ENCODE measurements at places on chromosomes 2 and 18.
A peak's percentile ranks its signal among the peaks of the same experiment; 100 is the strongest.

DNA sequence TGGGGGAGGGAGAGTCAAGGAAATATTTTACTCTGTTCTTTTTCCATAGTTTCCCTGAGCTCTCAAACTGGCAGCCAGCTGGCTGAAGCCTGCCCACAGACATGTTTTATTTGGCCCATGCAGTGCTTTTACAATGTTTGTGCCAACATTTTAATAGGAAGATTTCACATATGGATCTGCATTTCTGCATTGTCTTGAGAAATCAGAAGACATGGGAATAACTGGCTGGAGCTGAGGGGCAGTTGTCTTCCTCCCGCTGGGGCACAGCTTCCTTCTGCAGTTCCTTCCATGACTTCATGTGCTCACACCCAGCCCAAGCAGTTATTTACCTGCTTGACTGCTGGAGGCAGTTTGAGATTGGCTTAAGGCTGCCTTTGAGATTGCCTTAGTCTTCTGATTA, 74.4 kb downstream of the PLCL1 start:
- DNase-seq = no peak

GRCh38 chr18:75323821-75324585, 103.5 kb downstream of the SMIM21 start:
- DNase-seq = no peak

DNA sequence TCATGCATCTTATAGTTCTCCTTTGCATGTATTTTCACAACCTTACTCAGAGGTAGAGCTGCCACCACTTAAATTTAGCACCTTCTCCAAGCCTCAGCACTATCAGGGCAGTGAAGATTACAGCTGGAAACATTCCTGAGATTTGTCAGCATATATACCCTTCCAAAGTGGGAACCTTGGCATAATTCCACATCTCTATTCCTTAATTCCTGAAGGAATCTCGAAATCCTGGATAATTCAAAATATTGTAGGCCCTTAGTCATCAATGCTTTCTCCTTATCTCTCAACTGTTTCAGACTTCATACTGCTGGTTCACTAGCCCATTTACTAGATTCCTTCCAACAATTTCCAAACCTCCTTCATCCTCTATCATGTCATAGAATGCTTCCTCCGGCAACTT, 87.4 kb downstream of the ITSN2 start:
- DNase-seq = no peak

GRCh38 chr2:132550946-132551345, 119.1 kb downstream of the LYPD1 start:
- DNase-seq = no peak

DNA sequence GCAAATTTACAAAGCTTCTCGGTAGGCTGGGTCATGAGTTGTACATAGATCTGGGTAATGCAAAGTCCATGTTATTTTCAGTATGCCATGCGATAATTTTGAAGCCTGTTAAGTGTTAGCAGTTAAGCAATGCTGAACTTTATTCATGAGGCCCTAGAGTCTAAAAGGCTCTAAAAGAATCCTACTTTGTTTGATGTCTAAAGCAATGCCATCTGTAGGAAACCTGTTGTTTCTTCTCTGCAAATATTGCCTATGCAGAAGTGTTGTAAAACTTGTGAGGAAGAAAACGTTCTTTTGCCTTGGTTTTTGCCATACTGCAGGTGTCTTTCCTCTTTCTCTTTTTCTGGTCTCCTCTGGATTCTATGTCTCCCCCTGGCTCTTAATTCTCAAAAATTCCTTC, 9.1 kb downstream of the ARHGAP15 start:
- no peak for DNase-seq

DNA sequence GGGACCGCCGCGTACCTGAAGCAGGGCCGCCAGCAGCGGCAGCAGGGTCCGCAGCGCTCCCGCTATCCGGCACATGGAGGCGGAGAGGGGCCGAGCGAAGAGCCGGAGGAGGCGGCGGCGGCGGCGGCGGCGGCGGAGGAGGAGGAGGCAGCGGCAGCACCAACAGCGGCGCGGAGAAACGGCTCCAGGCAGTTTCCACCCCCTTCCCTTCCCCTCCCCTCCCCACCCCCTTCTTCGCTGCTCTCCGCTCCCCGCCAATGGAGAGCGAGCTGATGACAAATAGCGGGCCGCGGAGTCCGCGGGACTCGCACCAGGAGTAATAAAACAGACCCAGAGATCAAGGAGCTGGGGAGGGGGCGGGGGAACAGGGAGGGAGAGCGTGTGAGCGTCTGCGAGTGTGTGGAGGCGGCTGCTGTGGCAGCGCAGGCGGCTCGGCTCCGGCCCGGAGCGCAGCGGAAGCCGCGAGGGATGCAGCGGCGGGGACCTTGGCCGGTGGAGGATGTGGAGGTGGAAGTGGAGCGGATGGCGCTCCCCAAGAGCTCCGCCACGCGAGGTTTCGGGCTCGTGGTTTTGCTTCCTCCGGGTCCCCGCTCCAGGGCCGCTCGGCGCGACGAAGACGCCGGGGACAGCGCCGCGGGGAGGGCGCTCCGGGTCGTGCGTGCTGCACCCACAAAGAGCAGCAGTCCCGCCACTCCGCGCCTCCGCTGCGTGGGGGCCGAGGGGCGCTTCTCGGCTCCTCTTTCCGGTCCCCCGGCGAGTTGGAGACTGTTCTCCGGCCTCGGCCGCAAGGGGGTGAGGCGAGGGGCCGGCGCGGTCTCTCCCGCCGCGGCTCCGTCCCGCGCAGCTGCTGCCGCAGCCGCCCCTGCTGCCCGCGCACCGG, at the start of gene CDH2:
TSS of gene CDH2 (minus strand) at position 183 of the 880 bp plus-strand sequence. CDS start at position 75, 108 bp downstream.
- DNase-seq = peak; percentile 95

DNA sequence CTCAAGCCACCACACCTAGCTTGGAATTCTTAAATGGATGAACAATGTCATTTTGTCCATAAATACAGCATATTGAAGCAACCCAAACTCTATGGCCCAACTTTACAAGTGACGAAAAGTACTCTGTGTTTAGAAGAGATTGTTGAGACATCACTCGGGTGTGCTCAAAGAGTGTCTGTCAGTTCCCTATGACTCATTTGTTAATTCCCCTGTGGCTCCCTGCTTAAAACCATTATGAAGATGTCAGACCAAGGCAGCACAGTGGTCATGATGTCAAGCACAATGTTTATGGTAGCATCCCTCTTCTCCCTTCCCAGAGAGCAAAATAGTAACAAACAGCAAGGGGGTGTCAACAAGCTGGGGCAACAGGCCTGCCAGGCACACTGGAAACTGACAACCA, 3.0 kb downstream of the LYG1 start:
- DNase-seq = no peak

DNA sequence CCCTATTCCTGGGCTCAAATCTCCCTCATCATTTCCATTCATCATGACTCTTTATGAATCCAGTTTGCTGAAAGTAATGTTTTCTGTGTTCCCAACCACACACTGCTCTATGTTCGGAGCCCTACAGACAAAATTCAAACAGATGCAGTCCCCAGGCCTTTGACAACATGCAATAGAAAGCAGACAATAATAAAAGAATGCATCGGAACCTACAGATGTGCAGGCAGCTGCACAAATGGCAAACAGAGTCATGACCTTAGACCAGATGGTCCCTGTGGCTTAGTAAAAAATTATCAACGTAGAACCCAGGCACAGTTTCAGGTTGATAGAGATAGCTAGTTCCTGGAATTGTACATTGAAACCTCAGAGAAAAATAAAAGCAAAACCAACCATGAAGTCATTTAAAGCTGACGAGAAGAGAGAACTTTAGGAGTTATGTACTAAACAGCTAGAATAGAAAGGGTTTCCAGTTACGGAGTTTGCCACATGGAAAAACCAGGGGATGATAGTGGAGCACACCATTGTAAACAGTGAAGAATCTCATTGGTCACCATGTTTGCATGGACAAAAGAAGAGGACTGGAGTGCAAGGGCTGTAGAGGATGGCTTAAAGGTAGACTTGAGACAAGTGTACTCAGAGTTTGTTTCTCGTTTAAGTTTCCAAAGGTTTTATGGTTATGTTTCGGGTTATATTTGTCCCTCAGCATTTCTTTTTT, 23.2 kb upstream of the ACVR1 start:
- DNase-seq = no peak

GRCh38 chr2:231425811-231426703, 30.5 kb downstream of the B3GNT7 start:
- no peak for DNase-seq

DNA sequence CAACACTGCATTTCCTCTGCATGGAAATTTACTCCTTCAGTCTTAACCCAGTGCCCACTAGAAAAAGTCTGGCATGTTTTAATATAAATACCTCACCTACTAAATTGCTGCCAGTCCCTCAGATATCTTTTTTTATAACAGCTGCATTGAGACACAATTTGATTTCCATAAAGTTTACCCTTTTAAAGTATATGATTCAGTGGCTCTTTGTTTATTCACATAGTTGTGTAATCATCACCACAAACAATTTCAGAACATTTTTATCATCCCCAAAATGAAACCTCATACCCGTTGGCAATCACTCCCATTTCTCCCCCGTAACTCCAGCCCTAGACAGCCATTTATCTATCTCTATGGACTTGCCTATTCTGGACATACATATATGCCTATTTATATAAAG, 17.0 kb upstream of the FRZB start:
- no peak for DNase-seq

GRCh38 chr18:58337686-58338085, 291.2 kb downstream of the ALPK2 start:
- no peak for DNase-seq
